ENCODE measurements at places on chromosomes 12 and 14.

DNA sequence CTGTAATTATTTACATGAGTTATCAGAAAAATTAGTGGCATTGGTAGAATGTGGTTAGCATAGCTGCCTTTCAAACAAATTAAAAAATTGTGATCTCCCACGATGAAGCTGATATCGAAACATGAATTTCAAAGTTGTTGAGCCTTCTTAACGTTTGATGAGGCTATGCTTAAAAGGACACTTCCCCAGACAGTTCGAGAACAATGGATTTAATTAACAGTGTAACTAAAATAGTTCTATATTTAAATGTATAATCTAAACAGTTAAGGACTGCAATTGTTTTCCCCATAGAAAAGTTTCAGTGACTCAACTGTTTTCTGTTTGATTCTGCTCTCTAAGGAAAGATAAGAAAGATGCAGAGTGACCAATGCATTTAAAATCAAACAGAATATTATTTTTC is 1.6 kb downstream of the CLEC2B start:
- DNase-seq, result no peak

- DNase-seq, result no peak
Observed at GRCh38 chr14:58829594-58829993, 191.8 kb downstream of the DACT1 start.

GRCh38 chr14:76131071-76131965 is 20.4 kb upstream of the GPATCH2L start:
- DNase-seq, result no peak

- DNase-seq, result no peak
Observed at GRCh38 chr14:31395572-31396205, 24.7 kb downstream of the HEATR5A start.

DNA sequence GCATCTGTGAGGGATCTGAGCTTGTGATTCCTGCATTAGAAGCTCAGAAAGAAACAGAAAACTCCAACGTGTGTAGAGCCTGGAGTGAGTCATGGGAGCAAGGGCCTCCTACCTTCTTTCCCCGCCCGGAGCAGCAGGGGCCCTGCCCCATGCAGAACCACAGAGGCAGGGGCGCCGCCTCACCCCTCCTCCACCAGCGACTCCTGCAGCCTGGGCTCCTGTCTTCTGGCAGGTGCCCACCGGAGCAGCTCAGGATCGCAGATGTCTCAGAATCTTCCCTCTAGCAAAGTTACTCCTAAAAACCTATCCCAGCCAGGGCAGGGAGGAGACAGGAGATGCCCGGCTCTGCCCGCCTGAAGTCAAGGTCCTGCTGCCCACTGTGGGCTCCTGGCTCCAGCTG is 58.7 kb downstream of the STX2 start:
- no peak for DNase-seq

DNA sequence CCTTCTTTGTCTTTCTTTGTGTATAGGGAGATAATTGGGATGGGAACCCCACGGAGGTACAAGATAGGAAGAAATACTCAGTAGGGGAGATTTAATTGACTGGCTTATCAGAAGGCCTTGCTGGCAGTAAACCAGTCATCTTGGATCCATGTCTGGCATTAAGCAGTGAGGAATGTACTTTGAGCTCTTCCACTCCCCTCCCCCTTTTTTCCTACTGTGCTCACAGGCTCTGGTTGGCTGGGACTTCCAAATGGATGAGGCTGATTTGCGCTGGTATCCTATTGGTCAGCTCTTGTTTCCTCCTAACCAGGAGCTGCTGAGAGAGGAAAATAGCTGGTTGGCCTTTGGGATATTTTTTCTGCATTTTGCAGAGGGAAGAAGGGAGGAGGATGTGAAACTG is 24.7 kb downstream of the NGDN start:
- no peak for DNase-seq

GRCh38 chr14:74980398-74980730 is 22.4 kb upstream of the EIF2B2 start:
- DNase-seq, result no peak

DNA sequence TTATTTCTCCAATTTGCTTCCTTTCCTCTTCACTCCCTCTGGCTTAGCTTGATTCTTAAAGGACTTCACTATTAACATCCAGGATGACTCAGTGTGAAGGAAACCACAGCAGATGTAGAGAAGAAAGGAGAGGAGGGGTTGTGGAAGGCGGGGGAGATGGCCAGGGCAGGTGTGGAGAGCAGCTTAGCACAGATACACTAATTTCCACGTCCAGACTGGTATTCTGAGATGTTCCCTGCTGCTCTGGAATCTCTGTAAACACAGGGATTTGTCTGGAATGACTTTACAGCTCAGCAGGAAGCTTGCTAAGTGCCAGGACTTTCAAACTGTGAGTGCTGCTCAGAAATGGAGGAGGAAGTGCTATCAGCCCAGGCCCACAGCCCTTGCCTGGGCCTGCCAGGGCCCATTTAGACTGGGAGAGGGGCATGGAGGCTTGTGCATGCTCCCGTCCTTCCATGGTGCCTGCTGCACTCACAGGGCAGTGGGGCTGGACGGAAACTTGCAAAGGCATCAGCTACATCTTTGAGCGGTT is 202.5 kb upstream of the DDHD1 start:
- no peak for DNase-seq

- no peak for DNase-seq
Observed at GRCh38 chr14:34035177-34035933, 84.5 kb upstream of the EGLN3 start.

GRCh38 chr14:23984891-23985602 is 3.7 kb upstream of the DHRS4L2 start:
- DNase-seq, result no peak

- DNase-seq, result no peak
Observed at GRCh38 chr12:80317307-80317706, 126.7 kb upstream of the PTPRQ start.

DNA sequence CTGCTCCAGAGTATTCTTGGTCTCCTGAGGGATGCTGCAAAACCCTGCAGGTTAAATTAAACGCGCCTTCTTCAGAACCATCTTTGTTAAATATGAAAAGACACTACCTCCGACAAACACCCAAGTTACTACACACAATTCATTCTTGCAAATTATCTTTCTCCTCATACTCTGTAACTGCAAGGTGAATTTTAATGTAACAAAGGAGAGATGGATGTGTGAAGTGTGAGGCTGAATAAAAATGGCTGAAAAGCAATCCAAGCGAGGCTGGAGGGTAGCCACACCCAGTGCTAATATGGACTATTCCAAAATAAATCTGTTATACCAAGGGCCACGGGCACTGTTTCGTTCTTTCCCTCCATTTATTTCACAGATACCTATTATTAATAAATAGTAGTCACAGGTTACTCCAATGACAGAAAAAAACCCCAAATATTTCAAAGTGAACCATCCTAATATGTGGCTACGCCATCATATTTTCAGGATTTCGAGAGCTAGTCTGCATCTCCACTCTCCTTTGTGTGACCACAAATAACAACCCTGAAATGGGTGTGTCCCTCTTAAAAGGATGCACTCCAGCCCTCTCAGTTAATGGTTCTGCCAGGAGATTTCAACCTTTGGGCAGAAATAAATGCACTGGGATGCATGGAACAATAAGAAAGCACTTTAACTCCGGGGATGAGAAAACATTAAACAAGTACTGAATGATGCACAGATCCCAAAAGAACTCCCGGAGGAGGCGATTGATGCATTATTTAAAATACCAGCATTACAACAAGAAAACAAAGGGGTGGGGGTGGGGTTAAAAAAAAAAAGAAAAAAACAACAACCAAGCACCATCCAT is 53.1 kb upstream of the CCDC175 start:
- no peak for DNase-seq

DNA sequence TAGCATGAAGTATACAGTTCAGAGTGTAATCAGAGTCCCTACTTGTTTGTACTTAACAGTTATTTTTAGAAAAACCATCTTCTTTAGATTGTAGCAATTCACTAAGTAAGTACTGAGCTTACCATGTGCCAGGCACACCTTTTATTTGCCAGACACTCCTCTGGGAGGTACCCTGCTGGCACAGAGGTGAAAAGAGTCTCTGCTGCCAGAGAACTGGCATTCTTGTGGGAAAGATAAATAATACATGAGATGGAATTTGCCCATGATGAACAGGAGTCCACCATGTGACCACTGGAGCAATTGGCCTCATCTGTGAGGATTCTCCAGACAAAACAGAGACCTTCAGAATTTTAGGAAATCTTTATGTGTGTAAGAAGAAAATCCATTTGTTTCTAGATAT is 199.3 kb upstream of the SLC16A7 start:
- DNase-seq, result no peak

DNA sequence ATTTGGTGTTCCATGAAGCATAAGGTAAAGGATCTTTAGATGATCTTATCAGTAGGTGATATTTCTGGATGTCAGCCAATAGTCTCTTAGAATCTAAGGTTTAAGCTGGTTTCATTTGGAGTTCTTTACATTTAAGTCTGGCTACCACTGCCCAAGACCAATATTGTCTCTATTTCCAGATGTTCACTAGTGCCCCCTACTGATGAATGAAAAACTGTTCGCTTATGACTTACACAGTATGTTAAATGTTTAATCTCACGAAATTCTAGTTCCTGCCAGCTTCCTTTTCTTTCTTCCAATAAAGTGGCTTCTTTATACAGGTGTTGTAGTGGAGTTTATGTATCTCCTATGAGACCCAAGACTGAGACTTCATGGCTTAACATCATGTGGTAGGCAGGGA is 31.8 kb upstream of the MIS18BP1 start:
- DNase-seq, result no peak

DNA sequence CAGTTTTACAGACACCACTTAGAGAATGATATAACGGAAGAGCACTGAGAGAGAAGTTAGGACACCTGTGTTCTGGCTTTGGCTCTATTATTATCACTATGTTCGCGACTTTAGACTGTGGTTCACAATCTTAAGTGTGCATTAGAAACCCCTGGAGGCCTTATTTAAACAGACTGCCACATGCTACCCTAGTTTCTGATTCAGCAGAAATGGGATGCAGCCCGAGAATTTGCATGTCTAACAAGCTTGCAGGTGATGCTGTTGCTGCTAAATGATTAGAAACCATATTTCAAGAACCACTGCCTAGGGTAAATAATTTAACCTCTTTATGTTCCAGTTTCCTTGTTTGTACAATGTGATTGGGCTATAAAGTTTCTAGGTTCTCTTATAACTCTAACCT is 3.6 kb upstream of the RAD51AP1 start:
- no peak for DNase-seq

DNA sequence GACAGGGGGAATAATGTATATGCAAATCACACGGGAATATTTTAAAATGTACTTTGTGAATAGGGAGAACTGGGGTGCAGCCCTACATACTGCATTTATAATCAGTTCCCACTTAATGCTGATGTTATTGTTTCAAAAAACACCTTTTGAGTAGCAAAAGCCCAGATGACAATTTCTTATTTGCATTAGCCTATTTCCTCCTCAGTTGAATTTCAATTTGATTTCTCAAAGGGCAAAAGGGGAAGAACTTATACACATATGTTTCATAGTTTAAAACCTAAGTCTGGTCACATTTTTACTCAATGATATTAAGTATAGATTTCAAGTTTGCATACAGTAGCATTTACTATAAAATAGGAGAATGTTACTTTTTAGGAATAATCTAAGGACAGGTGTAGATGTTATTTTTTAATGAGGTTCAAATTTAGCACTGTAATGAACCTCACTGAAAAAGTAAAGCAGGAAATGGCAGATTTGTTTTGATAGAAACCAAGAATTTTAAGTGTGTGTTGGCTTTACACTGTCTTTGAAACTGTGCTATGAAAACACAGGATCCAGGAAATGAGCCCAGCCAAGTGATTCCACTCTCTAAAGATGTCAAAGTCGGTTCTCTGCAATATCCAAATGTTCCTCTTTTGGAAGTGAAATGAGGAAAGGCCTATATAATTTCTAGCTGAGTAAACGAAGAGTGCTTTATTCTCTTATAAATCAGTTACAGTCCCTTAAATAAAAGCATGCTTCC is 367.4 kb downstream of the BTG1 start:
- DNase-seq, result no peak

- no peak for DNase-seq
Observed at GRCh38 chr14:104813286-104813685, 12.4 kb downstream of the ZBTB42 start.

- DNase-seq, result no peak
Observed at GRCh38 chr12:104121001-104121400, 17.0 kb downstream of the NFYB start.

DNA sequence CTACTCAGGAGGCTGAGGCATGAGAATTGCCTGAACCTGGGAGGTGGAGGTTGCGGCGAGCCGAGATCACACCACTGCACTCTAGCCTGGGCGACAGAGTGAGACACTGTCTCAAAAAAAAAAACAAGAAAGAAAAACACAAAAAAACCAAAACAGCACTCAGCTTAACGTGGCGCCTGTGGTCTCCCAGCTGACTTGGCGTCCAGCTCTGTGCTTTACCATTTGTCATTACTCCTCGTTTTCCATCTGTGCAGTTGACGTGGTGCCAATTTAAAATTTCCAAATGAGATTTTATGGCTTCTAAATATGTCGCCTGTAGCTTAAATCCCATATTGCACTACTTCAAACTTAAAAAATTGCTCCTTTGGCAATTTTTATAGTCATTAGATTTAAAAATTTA is 2.0 kb downstream of the MGP start:
- DNase-seq, result no peak

DNA sequence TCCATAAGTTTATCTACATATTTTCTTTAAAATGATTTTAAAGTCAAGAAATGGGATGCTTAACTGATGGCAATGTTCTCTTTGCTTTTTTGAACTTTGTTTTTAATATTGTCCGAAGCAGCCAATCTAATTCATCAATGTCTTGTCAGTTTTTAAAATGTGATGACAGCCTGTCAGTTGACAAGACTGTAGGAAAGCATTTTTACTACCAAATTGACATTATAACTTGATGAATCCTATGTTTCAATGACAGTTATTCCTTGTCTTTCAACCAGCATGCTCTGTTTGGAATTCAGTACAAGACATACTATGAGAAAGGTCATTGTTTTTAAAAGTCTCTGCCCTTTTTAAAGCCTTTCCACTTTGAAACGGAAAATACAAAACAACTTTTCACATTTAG is 1073.2 kb downstream of the TMTC2 start:
- no peak for DNase-seq

DNA sequence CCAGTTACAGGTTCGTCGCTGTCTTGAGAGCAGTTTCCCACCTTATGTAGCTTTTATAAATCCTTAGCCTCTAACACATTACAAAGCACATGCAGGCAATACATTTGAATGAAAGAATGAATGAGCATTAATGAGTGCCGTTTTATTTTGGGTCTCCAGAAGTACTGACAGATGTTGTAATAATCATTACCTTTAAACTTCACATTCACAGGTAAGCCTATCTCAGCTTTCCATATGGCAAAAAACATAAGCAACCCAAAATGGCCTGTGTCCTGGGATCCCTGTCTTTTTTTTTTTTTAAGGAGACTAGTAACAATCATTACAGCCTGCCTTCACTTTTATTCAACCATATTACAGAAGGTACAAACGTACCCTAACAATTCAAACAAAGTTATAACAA is 52.9 kb upstream of the FERMT2 start:
- DNase-seq, result no peak

- DNase-seq, result no peak
Observed at GRCh38 chr12:63093711-63094110, 57.3 kb downstream of the AVPR1A start.

DNA sequence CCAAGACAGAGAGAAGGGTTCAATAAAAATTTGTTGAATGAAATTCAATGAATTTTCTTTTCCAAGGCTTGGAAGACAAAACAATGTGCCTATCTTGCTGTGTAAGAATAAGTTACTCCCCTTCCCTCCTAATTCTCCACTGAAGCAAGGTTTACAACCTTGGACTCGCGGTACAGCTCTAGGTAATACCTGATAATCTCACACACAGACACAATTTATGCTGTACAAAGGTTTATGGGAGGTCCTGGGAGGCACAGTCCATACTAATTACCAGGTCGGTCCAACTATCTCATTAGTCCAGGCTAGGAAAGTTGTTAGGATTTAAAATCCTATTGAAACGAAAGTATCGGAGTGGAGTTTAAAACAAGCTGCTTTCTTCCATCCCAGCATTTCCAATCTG is 42.6 kb downstream of the NELL2 start:
- DNase-seq, result no peak
